ENCODE measurements at places on chromosomes 4 and X.
A peak's percentile ranks its signal among the peaks of the same experiment; 100 is the strongest.

DNA sequence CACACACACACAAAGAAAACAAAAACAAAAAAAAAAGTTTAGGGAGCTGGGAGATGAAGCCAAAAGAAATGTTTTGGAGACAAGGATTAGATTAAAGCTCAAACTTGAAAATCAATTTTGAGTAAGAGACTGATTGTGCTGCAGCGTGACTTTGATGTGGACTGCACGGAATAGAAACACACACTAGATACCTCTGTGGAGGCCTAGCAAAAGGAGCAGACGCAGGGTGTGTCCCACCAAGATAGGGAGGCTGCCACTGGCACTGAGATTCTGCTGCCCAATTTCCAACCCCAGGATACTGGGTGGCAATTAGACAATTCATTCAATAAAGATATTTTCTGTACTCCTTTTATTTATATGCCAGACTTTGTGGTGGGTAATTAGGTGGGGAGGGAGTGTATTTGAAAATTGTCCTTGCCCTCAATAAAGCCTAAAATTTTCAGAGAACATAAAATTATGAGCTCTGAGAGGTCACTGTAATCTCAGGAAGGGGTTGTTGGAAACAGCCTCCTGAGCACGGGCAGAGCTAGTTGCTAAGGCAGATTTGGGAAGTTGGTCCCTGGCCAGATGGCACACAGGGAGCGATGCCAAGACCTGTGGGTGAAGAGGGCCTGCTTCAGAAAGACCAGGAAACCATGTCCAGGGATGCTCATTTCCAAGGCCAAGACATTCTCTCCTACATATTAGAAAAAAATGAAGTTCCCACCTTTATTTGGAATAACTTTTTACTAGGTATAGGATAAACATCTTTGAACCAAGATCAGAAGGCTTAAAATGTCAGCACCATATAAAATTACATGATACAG lies 1.9 kb upstream of the PPP3CA start:
- no peak for DNase-seq

DNA sequence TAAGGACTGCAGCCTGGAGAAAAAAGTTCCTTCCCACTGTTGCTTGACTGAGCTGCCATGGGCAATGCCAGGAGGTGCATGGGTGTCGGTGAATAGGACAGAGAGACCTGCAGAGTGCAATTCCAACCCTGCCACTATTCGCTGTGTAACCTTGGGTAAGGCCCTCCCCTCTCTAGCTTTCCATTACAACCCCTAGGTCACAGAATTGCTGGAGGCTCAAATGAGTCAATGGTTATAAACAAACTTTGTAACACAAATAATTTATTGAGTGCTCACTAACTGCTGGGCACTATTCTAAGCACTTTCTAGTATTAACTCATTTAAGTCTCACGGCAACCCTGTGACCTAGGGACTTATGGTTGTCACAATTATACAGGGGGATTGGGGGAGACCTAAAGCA lies 37.8 kb downstream of the PJA1 start:
- no peak for DNase-seq

DNA sequence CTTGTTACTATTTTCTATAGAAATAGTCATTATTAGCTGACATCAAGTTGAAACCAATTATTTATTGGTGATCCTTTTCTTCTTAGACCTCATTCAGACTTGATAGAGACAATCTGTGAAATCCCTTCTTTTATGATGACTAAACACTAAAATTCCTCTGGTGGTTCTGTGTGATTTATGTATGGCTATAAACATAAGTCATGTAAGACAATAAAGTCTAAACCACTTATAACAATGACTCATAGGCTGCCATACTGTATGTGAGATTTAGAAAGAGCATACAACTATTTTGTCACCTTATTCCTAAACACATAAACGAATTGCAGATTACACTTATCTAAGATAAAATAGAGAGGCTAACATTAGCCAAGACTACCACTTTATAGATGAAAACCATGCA lies 101.1 kb upstream of the PRR32 start:
- no peak for DNase-seq

- DNase-seq = no peak
Observed at GRCh38 chrX:48800574-48801279, 1.1 kb upstream of the HDAC6 start.

- DNase-seq = no peak
Observed at GRCh38 chr4:137664416-137664815, 132.1 kb upstream of the PCDH18 start.

GRCh38 chr4:167944721-167945120 lies 147.6 kb upstream of the ANXA10 start:
- no peak for DNase-seq

DNA sequence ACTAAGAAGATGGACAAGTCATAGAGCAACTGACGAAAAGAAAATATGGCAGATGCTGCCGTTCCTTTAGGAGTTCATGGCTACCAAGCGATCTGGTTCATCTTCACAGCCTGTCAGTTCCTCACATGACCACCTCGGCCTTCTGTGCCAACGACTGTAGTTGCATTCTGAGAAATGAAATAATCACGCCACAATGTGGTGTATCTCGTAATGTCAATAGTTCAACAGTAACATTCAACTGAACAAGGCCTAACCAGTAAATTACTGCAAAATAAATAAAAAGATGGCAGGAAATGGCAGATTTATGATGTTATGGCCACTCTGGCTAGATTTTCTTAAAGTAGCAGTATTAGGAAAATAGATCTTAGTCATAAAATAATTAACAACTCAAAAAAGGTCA lies 4.4 kb downstream of the GPRIN3 start:
- no peak for DNase-seq

- DNase-seq = peak; percentile 70
Observed at GRCh38 chrX:131812847-131813825, 210.0 kb upstream of the STK26 start.

DNA sequence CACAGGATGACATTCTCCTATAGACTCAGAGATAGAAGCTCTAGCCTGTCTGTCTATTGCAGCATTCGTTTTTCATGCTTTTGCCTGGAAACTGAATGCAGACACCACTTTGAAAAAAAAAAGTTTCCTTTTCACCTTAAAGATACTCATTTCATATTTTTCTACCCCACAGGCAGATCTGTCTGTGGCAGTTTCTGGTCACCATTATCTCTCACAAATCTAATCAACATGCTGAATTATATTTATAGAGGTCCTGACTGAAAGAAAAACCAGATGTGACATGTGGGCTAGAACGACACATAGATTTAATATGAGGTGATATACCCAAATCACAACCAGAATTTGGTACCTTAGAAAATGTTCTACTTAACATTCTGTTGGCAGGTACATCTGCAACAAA lies 28.2 kb downstream of the ADGRG4 start:
- no peak for DNase-seq

DNA sequence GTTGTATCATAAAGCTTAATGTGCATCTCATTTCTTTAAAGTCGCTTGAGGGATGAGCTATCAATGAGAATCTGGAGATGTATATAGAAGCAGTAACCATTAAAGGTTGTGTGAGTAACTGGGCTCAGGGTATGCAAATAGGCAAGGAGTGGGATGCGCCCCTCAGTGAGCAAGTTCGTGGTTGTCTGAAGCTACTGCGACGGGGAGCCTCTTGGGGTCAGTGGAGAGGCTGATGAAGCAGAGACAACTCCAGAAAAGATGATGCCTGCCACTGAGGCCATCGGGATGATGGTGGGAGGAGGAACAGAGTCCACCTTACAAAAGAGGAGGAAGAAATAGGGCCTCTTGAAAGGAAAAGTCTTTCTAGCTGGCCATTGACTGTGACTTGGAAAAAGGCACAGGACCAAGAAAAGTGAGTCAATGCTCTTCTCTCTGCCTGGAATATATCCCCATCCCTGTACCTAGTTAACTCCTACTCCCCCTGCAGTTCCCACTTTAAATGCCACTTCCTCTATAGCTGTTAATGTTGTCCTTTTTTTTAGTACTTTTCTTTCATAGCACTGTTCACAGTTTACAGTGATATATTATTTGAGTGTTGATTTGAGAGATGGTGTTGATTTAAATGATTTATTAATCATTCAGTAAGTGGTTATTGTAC lies 51.4 kb upstream of the LSM6 start:
- DNase-seq = no peak

DNA sequence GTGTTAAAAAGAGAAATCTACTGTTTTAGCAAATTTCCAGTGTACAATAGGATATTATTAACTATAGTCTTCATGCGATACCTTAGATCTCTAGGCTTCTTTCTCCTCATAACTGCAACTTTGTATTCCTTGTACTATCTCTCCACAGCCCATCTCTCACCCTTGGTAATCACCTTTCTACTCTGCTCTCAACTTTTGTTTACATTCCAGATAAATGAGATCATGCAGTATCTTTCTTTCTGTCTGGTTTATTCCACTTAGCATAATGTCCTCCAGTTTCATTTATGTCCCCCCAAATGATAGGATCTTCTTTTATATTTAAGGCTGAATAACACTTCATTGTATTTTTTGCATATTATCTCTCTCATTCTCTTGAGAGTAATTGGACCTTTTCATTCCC lies 165.5 kb downstream of the HS3ST1 start:
- no peak for DNase-seq

GRCh38 chr4:173237762-173238161 lies 69.2 kb downstream of the GALNT7 start:
- DNase-seq = no peak

GRCh38 chr4:128378668-128379067 lies 91.1 kb upstream of the PGRMC2 start:
- DNase-seq = no peak

GRCh38 chr4:155758481-155759371 lies at the start of gene GUCY1B1:
Gene GUCY1B1 (plus strand): TSS chr4:155759021. CDS start chr4:155759141, 120 bp downstream.
- DNase-seq = peak; percentile 40

- DNase-seq = no peak
Observed at GRCh38 chrX:15679246-15679645, 14.6 kb upstream of the CLTRN start.

- DNase-seq = no peak
Observed at GRCh38 chr4:154452798-154453346, 38.7 kb downstream of the DCHS2 start.

- no peak for DNase-seq
Observed at GRCh38 chr4:56464581-56464980, 2.8 kb upstream of the SRP72 start.

DNA sequence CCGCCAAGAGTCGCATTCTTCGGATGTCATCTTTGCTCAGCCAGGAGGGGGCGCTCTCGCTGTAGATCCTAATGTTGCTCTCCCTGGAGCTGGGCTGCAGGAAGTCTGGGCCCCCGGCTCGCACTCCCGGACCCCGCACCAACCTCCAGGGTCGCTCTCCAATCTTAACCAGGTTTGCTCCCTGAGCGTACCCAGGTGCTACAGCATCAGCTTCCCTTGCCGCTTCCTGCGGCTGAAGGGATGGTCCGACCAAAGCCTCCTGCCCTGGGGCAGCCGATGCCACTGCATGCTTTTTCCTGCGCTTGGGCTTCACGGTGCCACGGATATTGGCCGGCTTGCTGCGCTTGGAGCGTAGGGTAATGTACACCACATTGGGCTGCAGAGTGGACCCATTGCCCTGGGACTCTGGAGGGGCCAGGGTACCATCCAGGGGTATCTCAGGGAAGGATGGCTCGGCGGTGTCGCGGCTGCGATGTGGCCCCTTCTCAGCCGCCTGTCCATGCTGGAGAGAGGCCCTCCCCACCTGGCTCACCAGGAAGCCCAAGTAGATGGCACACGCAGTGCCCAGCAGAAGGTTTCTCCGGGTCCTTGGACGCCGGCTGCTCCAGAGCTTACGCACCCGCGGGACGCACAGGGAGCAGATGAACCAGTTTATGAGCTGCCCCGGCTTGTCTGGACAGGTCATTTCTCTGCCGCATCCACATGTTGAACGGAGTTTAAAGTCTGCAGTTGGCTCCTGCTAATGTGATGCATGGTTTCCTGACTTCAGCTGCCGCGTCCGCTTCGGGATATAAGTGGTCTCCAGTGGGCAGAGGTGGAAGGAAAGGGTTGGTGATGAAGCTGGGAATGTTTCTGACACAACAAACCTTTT lies 1.9 kb downstream of the GASK1B start:
- DNase-seq = no peak

GRCh38 chr4:42816880-42817400 lies 75.6 kb upstream of the GRXCR1 start:
- no peak for DNase-seq

- no peak for DNase-seq
Observed at GRCh38 chrX:13825178-13825762, 8.4 kb upstream of the GPM6B start.

- DNase-seq = no peak
Observed at GRCh38 chr4:151930372-151930771, 169.6 kb upstream of the GATB start.

DNA sequence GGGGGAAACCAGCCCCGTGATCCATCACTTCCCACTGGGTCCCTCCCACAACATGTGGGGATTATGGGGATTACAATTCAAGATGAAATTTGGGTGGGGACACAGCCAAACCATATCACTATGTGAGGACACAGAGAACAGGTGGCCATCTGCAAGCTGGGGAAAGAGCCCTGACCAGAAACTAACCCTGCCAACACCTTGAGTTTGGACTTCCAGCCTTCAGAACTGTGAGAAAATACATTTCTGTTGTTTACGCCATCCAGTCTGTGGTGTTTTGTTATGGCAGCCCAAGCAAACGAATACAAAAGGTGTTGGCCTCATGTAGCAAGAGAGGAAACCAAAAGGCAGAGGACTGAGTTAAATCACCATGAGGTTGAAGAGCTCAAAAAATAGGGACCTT lies 169.9 kb upstream of the TENM3 start:
- DNase-seq = no peak

DNA sequence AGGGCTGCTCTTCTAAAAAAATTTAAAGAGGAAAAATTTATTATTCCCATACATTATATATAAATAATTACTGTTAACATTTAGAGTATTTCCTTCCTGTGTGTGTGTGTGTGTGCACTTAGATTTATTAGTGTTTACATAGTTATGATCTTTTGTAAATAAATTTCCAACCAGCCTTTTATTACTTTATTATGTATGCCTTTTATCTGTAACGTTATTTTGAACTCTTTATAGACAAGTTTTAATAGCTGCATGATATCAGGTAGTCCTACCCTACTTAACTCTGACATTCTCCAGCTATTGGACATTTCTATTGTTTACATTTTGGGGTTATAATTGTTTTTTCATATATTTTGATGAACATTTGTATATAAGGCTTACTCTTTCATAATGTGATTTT lies 8.8 kb downstream of the THAP9 start:
- no peak for DNase-seq

GRCh38 chrX:7083468-7084396 lies 63.8 kb upstream of the STS start:
- DNase-seq = peak; percentile 19

DNA sequence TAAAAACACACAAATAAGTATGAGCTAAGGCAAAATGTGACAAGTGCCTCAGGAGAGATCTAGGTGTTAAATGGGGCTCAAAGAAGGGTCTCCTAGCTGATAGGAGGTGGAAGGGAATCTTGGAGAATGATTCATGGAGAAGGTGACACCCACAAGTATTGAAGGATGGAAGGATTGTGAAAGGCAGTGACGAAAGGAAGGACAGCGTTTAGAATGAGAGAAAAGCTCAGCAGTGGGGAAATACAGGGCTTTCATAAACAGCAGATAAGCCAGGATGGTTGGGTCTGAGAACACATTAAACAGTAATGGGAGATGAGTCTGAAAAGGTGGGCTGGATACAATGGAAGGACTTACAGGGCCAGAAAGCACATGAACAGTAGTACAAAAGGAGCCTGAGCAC lies 11.5 kb downstream of the ANXA5 start:
- DNase-seq = no peak

- DNase-seq = no peak
Observed at GRCh38 chrX:42027367-42028000, 104.1 kb upstream of the CASK start.

- no peak for DNase-seq
Observed at GRCh38 chr4:187160486-187160885, 436.8 kb upstream of the FAT1 start.

Measured in activated CD4-positive, alpha-beta T cell treated with anti-CD3 and anti-CD28 coated beads for 1 hour (primary cell).